ENCODE measurements at places on chromosomes 11 and 22.

DNA sequence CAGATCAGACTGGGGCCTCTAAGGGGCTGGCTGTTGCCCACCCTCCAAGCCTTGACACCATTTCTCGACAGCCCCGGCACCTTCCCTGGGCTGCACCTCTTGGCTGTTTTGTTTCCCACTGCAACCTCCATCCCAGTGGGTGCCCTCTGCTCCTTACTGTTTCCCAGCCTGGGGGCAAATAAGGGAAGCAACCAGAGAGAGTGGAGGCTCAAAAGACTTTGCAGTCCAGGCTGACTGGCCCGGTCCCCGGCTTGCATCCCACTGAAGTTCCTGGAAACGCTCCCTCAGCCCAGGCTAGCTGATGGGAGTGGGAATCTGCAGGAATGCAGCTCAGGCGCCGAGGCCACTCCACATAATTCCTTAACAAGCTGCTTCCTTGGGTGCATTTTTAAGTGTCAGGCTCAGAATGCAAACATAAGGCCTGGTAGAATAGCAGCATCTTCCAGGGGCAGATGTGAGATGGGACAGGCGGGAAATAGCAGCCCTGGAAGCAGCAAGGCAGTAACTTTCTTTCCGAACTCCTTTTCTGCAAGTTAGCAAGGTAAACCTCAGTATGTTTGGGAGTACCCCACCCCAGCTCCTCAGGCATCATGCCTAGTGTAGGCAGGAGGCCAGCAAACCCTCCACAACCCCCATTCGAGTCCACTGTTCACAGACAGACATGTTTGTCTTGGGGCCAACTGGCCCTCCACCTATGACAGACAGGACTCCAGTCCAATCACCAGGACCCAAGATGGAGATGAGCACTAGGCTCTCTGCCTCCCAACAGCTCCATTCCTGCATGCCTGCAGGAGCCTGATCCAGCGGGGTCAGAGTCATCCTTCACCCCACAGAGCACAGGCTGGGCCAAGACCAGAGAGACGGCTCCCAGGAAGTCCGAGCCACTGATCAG is 39.3 kb downstream of the RPL27A start:
- H3K36me3 ChIP-seq: no peaks in the 10 kb centered on the region
- H3K4me3 ChIP-seq: no peak overlapping the region
- DNase-seq: no peak
- no peaks in the 10 kb centered on the region for H3K27me3 ChIP-seq
- H3K27ac ChIP-seq: peak overlapping the region; percentile 94
- peaks cover 50% of the 10 kb centered on the region for H3K4me1 ChIP-seq

DNA sequence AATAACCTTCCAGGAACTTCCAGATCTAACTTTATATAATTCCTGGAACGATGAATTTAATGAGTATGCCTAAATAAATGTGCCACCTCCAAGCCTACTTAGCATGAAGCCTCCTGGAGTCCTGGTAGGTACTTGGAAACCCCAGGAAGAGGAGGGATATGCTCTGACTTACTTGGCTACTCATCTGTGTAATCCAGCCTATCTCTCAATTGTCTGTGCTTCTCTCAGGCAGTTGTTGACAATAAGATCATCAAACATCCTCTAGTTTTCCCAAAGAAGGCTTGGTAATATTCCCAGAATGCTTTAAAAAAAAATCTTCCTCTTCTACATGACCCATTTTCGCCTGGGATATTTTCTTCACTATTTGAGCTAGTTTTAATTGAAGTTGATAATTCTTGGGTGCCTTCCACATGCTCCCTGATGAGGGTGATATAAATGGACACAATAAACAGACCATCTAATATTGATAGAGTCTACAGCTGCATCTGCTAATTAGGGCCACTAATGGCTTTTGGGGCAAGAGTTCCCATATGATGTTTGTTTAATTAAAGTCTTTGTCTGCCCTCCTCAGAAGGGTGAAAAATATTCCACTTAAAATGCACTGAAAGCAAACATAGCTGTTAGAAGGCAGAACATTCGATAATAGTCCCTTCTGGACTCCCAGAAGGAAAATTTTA is 75.5 kb upstream of the RAB38 start:
- H3K36me3 ChIP-seq: no peaks in the 10 kb centered on the region
- H3K27me3 ChIP-seq: no peaks in the 10 kb centered on the region
- no peak overlapping the region for H3K4me3 ChIP-seq
- no peak for DNase-seq

DNA sequence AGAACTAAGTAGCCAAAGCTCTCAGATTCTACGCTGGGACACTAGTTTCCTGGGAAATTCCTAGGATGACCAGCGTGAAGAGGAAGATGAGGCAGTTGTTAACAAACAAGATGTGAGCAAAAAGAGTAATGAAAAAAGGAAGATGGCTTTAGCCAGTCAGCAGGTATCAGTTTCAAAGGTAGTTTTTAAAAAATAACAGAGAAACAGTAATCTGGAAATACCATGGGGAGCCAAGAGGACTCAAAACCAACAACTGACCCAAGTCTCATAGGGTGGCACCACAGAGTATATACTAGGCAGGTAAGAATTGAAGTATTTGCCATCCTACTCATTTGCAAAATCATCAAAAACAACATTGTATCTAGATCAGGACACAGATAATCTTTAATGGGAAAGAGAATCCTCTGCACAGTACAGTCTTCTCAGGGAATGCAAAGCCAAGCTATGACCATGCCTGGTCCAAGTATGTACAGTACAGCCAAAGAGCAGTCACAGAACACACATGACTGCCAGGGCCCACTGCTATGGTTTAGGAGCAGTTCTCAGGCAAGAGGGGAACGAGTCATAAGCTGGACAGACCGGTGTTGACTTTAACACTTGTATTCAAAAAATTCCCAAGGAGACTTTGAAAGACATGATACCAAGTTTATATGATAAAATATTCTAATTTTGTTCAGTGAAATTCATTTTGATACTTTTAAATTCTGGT is 20.6 kb downstream of the MSANTD4 start:
- H3K4me1 ChIP-seq: no peaks in the 10 kb centered on the region
- H3K4me3 ChIP-seq: no peak overlapping the region
- no peaks in the 10 kb centered on the region for H3K27me3 ChIP-seq
- H3K27ac ChIP-seq: no peak overlapping the region

DNA sequence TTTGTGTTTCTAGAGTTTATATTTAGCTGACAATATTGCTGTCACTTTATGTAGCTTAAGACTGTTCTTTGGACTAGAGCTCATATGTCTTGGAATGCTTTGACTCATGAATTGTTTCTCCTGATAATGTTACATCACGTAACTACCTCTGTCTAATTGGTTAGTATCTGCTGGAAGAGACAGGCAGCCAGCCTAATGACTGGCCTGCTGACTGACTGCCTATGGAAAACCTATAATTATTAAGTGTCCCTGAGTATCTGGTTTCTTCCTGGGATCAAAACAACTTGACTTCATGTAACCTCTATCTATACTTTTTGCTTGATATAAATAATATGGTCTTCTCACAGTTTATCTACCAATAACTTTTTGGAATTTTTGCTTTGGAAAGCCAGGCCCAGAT is 9.4 kb downstream of the SOX6 start:
- H3K4me1 ChIP-seq: no peaks in the 10 kb centered on the region
- DNase-seq: no peak
- H3K4me3 ChIP-seq: no peak overlapping the region

DNA sequence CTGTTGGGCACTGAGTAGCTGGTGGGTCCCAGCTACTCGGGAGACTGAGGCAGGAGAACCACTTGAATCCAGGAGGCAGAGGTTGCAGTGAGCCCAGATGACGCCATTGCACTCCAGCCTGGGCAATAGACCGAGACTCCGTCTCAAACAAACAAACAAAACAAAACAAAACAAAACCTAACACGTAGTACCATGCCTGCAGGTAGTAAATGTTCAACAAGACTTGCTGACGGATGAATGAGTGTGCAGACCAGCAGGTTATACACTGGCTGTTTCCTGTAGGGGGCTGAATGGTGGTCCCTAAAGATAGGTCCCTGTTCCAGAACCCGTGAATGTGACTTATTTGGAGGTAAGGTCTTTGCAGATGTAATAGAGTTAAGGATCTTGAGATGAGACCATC is 12.8 kb upstream of the MRGPRD start:
- H3K27me3 ChIP-seq: no peaks in the 10 kb centered on the region
- no peak for DNase-seq
- H3K4me3 ChIP-seq: no peak overlapping the region
- no peaks in the 10 kb centered on the region for H3K4me1 ChIP-seq

All from uterus (tissue), 4 donors.